Anterior cingulate cortex (tissue), 58 donors: ENCODE measurements at places on chromosomes 6 and 20.

DNA sequence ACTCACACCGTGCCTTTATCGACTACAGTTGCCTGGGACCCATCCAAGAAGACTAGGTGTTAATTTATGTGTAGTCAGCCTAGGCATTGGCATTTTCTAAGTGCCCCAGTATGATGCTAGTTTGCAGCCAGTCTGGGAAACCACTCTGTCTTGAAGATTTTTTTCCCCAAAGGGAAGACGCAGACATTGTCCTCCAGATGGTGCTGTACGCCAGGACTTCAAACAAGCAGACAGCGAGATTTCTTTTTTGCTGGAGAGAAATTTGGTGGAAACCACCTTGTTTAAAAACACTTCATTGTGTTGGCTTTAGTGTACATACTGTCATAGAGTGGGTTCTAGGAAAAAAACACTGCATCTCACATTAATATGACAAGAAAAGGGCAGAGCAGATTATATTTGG is 30.0 kb downstream of the ALDH5A1 start:
- no peak for DNase-seq

DNA sequence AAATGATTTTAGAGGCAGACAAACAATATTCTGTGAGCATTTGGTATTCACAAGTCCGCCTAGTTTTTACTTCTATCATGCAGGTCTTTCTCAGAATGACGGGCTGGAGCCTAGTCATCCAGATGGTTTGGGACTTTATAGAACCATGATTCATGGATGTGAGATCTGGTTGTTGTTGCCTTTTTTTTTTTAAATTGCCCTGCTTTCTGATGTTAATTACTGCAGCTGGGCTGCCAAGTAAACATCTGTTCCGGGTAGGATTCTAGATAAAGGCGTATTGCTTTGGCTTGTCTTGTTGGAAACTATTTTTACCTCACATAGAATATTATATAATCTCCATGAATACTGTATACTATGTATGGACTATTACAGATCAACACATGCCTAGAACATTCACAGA is 58.1 kb downstream of the RNF217 start:
- no peak for DNase-seq

GRCh38 chr20:47710665-47711045 is 74.6 kb downstream of the SULF2 start:
- DNase-seq, result no peak

DNA sequence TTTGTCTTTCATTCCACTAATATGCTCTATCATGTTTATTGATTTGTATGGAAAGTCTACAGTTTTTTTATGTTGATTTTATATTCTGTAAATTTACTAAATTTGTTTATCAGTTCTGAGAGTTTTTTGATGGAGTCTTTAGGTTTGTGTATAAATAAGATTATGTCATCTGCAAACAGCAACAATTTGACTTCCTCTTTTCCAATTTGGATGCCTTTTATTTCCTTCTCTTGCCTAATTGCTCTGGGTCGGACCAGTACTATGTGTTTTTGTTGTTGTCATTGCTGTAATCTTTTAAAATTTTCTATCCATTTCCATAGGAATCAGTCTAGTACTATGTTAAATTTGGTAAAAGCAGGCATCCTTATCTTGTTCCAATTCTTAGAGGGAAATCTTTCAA is 31.5 kb upstream of the POLR1H start:
- DNase-seq, result no peak

DNA sequence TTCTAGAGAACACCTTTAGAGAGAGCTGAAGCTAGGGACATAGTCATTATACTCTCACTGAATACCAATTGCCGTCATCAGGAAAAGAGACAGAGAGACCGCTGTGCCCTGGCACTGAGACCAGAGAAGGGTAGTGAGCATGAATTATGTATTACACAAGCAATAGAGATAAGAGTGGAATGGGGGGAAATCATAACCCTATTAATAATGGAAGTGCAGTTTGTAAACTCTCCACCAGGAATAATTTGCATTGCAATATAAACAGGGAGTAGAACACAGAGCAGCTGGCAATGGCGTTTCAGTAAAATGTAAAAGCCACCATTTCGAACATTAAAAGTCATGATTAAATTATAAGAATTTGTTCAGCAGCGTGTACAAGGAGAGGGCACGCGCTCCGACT is 244.5 kb downstream of the MAFB start:
- DNase-seq, result no peak

- no peak for DNase-seq
Observed at GRCh38 chr6:52474173-52474572, 54.0 kb downstream of the EFHC1 start.

- no peak for DNase-seq
Observed at GRCh38 chr20:25047766-25048165, 10.2 kb downstream of the ACSS1 start.

GRCh38 chr6:13668291-13668928 is 43.2 kb downstream of the RANBP9 start:
- no peak for DNase-seq
